ENCODE measurements at places on chromosomes 4 and X. TPM values are rescaled to one million over a fixed set of nuclear protein-coding genes. Genes with fewer than 3 reads are reported as not detected.

DNA sequence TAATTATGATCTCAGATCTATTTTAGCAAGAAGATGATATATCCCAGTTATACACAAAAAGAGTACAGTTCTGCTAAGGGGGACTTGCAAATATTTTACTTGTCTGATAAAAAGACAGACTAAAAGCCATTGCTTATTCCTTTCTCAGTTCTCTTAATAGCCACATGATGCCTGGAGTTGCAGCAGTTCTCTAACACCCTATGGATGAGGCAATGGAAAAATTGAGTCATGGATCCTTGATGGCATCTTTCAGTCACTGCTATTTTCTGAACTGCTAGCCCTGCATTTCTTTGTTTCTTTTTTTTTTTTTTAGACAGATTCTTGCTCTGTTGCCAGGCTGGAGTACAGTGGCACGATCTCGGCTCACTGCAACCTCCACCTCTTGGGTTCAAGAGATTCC lies 1956.7 kb downstream of the C4orf33 start:
- no peak for DNase-seq

- DNase-seq = no peak
Observed at GRCh38 chr4:117971403-117971802, 62.9 kb upstream of the NDST3 start.

GRCh38 chrX:319579-320125 lies 1.1 kb upstream of the GTPBP6 start:
- peak; percentile 70 for DNase-seq

DNA sequence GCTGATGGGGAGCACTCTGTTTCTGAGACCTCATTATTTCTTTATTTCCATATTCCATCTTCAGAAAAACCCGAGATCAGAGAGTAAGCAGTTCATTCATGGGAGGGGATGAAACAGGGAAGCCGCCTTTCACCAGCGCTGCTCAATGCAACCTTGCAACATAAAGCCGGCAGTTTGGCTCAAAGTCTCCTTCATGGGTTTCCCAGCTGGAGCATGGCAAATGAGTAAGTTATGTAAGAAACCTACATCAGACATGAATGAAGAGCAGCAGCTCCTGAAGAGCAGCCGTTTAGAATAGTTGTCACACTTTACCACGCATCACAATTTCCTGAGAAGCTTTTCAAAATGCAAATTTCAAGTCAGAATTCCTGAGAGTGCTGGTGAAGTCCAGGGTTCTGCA lies 578.8 kb downstream of the FSTL5 start:
- no peak for DNase-seq

DNA sequence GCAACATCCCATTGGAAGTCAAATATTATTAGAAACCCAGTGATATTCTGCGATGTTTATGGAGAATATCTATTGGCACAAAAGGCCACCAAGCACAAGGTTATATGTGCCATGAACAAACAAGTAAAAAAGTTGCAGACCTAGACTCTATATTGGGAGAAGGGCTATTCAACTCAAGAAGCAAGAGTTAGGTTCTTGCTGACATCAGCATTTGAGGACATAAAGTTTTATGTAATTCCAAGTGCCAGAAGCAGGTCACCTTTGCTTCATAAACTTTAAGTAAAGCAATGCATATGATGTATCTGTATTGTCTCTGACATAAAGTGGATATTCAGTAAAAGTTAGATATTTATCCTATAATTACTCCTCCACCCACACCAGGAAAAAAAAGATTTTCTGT lies 71.1 kb downstream of the MAGEB10 start:
- DNase-seq = no peak

PNMA6F gene
- total RNA-seq = not detected

BMX gene
- total RNA-seq = 3.8 TPM

GRCh38 chr4:183627979-183628588 lies 30.9 kb downstream of the RWDD4 start:
- DNase-seq = no peak

GRCh38 chr4:26793735-26794134 lies 66.9 kb upstream of the STIM2 start:
- no peak for DNase-seq

NHSL2 gene
- 28.8 TPM for total RNA-seq

KLB gene
- total RNA-seq = not detected

GRCh38 chr4:17932041-17932440 lies 89.5 kb downstream of the LCORL start:
- no peak for DNase-seq

ARHGEF9 gene
- total RNA-seq = 47.6 TPM

NAA11 gene
- total RNA-seq = not detected

LINC00632 gene
- 1,175 TPM for total RNA-seq
